ENCODE measurements at places on chromosomes 3 and 15.

GRCh38 chr3:26682406-26682805 lies 59.8 kb downstream of the LRRC3B start:
- DNase-seq: no peak

- DNase-seq: no peak
These were observed 39.0 kb downstream of the CHDH start for GRCh38 chr3:53807117-53807810.

- DNase-seq: no peak
These were observed 357.0 kb downstream of the TIGIT start for GRCh38 chr3:114650808-114651207.

DNA sequence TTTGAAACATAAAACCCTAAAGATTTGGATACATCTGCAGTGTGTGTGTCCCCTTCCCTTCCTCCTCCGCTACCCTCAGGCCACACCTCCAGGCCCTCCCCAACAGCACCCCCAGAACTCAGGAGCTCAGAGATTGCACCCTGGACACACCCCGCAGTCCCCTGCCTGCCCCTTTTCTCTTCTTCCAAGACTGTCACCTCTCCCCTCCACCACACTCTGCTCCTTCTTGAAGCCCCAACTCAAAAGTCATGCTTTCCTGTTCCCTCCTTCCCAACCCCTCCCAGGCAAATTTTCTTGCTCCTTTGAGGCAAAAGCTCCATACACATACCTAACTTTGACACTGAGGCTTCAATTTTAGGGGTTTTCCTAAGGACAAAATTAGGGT lies 285.7 kb upstream of the STT3B start:
- no peak for DNase-seq

- no peak for DNase-seq
These were observed 191.8 kb downstream of the SEMA6D start for GRCh38 chr15:47908950-47909670.

DNA sequence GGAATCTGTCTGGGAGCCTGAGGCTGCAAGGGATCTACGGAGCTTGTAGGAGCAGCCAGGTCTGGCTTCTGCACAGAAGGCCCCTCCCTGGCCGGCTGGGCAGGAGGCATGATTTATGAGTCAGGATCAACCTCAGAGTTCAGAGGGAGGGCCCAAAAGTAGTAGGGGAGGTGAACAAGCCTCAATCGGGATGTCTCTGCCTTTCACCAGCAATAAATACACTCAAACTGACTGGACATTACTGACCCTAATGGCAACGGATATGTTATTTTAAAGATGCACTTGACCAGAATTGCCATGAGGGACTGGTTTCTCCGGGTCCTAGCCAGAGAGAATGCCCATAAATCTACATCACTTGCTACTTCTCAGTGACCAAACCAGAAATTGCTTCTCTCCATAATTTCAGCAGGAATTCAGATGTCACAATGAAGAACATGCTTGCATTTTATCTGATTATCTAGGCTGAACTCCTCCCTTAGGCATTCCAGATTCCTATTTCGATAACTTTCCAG lies 109.6 kb upstream of the LMOD3 start:
- no peak for DNase-seq

GRCh38 chr15:69809421-69809820 lies 288.3 kb downstream of the TLE3 start:
- DNase-seq: no peak

DNA sequence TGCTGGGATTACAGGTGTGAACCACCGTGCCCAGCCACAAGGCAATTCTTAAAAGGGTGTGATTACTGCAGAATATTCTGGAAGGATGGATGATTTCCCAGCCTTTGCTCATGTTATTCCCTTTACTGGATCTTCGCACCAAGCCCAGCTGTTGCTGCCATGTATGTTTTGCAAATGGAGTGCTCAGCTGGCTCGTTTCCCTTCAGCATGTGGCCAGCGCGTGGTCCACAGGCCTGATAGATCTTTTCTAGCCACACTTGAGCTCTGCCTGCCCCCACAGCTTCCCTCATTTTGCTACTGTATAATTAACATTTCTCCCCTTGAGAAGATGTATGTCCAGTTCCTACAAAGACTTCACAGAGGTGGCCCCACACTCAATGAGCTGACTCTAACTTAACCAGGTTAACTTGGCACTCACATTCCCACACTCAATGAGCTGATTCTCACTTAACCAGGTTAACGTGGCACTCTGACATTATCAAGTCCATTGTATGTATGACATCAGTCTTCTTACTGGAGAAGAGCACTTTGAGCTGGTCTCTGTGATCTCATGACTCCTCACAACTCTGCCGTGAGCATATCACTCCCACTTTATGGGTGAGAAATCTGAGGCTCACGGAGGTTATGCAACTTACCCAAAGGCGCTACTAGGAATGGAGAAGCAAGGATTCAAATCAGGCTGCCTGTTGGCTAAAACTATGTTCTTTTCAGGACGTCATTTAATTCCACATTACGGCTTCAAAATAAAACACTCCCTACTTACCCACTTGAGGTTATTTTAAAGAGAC lies 49.2 kb downstream of the TM4SF4 start:
- no peak for DNase-seq

GRCh38 chr3:139675327-139675726 lies 2.4 kb downstream of the NMNAT3 start:
- no peak for DNase-seq

- peak; percentile 44 for DNase-seq
These were observed 104.2 kb upstream of the RAD18 start for GRCh38 chr3:9067352-9067975.

DNA sequence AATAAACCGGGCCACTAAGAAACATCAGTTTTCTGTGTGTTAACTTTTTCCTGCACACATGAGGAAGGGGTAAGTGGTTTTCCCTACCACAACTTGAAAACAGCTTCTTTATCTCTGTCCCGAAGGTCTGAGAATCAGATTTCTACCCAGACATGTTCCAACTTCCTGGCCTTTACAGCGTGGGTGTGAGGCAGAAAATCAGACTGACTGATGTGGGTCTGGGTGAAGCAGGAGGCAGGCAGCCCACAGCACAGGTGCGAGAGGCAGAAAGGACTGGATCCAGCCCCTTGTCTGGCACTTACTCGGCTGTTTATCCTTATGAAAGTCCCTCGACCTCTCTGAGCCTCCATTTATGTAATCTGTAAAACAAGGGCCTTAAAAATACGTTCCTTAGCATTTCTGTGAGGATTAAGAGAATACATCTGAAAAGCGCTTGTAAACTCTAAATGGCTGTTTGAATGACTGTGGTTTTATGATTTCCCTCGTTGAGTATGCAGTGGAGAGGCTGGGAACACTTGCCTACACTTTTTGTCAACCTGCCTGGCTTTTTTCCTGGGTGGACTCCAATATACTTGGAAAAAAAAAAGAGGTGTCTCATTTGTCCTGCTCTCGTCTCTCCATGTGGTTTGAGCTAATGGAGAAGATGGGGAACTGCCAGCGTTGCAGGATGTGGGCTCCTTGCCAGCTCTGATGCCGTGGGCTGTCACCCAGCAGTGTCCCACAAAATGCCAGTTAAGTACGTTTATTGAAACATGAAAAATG lies 3.1 kb downstream of the AGBL1 start:
- no peak for DNase-seq

DNA sequence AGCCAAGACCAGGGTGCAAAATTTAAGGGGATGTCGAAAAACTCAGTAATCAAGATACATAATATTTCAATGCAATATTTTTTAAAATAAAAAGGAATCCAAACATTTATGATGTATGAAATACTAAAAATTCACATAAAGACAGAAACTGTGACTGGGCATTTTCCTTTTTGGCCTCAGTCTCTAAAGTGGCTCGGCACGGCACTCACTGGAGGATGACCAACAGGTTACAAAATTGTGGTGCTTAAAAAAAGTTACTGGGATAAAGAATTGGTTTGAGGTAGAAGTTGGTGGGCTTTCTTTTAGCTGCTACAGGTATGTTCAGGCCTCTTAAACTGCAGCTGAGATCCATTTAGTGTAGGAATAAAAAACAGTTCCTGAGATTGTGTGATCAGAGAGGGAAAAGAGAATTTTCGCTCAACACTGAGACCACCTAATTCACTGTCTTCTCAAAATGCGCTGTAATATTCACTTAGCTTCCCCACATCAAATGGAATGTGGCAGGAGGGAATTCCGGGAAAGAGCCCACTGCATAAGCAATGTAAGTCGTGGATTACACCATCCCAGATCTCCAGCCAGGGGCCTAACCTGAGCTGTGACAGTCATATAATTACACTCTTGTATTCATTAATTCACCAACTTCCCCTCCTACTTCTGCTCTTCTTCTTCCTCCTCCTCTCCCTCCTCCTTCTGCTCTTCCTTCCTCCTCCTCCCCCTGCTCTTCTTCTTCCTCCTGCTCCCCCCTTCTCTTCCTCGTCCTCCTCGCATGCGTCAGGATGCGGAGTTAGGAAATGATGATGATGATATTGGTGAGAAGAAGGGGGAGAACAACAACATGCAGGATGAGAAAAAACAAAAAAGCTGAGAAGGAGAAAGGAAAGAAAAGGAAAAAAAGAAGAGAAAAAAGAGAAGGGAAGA lies 45.9 kb downstream of the HES1 start:
- no peak for DNase-seq

DNA sequence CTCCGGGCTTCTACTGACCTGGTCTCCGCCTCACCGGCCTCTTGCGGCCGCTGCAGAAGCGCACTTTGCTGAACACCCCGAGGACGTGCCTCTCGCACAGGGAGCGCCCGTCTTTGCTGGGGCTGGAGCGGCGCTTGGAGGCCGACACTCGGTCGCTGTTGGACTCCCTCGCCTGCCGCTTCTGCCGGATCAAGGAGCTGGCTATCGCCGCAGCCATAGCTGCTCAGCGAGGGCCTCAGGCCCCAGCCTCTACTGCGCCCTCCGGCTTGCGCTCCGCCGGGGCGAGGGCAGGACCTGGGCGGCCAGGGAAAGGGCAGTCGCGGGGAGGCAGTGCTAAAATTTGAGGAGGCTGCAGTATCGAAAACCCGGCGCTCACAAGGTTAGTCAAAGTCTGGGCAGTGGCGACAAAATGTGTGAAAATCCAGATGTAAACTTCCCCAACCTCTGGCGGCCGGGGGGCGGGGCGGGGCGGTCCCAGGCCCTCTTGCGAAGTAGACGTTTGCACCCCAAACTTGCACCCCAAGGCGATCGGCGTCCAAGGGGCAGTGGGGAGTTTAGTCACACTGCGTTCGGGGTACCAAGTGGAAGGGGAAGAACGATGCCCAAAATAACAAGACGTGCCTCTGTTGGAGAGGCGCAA lies 319.2 kb downstream of the FGF12 start:
- no peak for DNase-seq

- no peak for DNase-seq
These were observed 73.9 kb downstream of the NR1D2 start for GRCh38 chr3:24018784-24019570.

DNA sequence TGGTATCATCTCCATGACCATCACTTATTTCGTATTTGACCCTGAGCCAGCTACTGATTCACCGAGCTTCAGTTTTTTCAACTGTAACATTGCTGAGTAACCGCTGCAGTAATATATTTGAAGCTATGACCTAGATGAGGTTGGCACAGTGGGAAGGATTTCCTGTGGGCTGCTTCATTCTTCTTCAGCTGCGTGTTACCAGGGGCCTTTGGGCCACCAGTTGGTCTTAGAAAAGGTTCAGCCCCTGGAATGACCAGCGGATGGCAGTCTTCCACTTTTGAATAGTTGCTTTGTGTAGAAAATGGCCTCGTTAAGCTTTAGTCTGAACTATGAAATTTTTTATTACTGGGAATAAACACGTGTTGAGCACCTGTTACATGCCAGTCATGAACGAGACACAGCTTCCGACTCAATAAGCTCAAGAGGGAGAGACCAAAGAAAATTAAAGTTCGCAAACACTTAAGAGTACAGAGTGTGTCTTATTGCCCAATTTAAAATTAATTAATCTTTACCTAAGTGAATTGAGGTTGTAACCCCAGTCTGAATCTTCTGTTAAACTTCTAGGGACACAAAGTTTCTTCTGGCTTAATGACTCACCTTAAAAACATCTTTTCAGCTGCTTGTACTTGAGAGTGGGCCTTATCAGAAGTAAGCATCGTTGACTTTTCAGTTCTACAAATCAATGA lies 57.6 kb upstream of the NR2E3 start:
- no peak for DNase-seq

DNA sequence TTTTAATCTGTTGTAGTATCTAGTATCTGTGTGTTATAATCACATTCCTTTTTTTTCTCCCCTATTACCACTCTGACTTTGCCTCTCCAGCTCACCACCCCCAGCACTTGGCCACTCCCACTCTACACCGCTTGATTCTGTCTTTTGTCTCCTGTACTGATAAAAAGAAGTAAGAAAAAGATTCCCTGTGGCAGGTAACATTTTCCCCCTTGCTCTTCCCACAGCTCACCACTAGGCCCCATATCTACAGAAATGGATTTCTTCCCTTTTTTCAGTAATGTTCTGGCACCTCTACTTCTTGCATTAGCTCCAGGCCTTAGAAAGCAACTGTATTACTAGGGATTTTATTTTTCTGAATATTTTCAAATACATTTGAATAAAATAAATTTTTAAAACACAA lies 25.6 kb downstream of the KCNH8 start:
- no peak for DNase-seq

- no peak for DNase-seq
These were observed 227.7 kb downstream of the ZNF621 start for GRCh38 chr3:40752492-40752891.

DNA sequence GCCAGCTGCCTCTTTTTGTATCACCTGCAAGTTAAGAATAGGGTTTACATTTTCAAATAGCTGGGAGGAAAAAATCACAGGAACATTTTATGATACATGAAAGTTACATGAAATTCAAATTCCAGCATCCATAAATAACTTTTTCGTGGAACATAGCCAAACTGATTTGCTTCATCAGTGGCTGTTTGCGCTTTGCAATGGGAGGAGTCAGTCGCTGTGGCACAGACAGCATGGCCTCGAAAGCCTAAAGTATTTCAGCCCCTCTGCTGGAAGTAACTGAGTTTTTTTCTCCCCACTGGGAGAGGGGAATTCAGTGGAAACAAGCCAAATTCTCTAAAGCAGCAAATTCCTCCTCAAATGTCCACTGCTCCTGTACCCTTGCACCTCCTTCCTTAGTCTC lies 271.9 kb downstream of the SUCLG2 start:
- no peak for DNase-seq

DNA sequence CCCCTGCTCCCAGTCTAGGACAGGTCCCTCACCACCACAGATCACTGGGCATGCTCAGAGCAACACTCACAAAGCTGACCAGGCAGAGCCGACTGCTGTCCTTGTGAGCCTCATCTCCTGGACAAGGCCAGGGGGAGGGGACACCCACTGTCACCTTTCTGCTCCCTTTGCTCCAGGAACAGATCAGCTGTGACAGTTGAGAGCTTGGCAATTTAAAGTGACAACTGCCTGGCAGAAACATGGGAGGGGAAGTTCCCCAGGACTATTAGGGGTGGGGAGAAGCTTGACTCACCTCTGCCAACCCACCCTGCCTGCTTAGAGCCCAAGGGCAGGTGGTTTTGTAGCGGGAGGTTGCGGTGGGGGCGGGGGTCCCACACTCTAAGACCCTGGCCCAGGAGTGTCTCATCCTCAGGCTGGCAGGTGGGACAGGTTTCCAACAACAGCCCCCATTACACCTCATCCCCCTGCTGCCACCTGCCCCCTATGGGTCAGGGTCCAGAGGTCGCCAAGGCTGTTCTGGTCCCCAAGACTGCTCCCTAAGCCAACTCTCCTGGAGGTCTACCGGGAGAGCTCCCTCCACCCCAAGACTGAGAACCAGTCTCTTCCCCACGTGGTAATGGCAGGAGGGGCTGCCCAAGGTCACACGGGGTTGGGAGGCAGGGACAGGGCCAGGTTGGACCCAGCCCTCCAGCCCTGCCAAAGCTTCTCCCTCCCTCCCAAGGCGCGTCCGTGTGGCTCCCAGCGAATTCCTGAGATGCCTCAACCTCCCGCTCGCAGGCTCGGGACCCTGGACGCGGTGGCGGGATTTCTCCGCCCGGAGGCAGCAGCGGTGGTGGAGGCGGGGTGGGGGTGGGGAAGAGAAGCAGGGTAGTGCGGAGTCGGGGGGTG lies 80.4 kb downstream of the IQSEC1 start:
- DNase-seq: no peak

Measured in germinal center (tissue), 1 donor.